ENCODE measurements at places on chromosomes 6 and 20.

- no peak for DNase-seq
Measured at GRCh38 chr20:1818895-1819294, 76.3 kb upstream of the SIRPA start.

GRCh38 chr6:139738801-139739455, 364.5 kb upstream of the CITED2 start:
- no peak for DNase-seq

DNA sequence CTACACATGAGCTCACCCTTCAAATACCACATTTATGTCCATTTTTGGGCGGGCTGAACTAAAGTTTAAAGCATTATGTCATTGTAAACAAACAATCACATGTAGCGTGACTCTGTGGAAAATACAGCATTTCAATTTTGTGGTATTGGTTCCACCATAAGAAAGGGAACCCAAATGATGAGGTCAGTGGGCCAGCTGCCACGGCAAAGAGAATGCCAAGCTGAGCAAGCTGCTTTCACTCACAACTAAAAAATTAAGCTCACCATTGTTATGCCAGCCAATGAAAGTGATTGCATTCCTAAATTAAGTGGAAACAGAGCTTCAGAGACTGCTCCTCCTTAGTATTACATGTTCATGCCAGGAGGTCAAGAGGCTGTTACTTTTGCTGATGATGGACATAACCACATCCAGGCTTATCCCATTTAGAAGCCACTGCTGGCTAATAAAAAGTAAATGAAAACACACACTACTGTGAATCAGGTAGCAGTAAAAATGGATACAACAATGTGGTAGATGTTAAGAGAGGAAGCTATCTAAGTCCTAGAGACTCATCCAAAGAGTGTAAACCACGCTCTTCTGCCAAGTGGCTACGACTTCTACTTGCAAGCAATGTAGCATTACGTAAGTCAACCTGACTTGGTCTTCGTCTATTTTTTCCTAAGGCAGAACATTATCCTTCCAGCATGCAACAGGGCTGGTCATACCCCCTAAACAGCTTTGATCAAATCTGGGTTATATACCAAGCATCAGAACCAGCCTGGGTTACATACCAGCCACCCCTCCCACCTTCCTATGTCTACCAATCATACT, 164.8 kb downstream of the BACH2 start:
- DNase-seq, result no peak

DNA sequence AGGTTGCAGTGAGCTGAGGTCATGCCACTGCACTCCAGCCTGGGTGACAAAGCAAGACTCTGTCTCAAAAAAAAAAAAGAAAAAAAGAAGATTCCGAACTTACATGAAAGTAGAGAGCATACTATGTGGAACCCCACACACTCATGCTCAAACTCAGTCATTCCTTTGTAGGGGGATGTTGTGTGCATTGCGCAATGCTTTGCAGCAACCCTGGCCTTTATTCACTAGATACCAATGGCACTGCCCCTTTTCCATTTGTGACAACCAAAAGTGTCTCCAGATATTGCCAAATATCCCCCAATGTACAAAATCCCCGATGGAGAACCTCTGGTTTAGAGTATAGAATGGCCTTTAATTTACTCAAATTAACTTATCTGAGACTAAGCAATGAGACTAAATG, 158.6 kb downstream of the GJA1 start:
- DNase-seq, result no peak

DNA sequence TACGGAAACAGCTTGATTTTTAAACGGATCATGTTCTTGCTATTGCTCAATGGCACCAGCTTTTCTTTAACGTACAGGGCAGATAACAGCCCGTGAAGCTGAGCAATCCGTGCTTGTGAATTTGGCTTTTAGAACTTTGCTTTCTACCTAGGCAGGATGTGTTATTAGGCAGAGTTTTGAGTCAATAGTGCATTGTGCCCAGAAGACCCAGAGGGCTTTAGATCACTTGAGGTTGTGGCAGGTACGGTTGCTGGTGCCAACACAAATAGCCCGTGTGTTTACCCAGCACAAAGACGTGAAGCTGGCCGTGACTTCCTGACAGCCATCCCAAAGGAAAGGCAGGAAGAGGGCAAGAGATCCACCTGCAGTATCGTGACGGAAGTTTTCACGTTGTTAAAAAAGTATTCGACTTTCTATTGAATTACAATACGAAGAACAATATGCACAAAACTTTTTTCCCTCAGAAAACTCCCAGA, 117.4 kb upstream of the FRMD1 start:
- no peak for DNase-seq

- no peak for DNase-seq
Measured at GRCh38 chr6:93398723-93399122, 20.6 kb downstream of the EPHA7 start.

DNA sequence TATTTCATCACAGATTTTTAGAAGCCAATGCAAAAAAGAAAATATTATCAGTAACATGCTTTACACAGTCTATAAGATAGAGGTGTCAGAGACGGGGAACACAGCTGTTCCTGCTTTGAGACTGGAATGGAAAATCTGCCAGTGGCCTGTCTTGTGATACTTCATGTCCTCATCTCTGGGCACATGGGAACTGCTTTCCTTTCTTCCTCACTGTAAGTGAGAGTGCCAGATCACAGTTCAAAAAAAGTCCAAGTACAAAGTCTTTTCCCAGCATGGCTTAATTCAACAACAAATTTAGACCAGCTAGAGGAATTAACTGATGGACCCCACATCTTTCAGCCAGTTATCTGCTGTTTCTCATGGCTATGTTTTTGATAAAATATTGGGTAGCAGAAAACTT, 490.4 kb downstream of the CDKAL1 start:
- DNase-seq, result no peak

DNA sequence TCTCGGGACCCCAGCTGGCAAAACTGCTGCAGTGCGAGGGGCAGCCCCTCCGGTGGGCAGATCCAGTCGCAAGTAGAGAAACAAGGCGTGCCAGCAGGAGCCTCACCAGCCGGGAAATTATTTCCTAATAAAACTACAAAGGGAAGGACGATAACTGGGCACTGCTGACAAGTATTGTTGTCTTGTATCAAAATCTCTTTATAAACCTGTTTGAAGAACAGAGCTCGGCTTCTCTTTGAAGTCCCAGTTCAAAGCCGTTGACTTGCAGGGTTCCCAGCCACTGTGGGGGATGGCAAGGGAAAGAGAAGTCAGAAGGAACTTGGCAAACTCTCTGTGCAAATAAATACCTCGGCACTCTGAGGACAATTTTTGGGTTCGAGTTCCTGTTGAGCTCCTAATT, 504.5 kb downstream of the CD83 start:
- no peak for DNase-seq

GRCh38 chr6:31171931-31172905, 1.7 kb upstream of the POU5F1 start:
- no peak for DNase-seq

Data from germinal center (tissue), 1 donor.